ENCODE measurements at places on chromosomes 11 and 22. TPM values are rescaled to one million over a fixed set of nuclear protein-coding genes. Genes with fewer than 3 reads are reported as not detected.

DNA sequence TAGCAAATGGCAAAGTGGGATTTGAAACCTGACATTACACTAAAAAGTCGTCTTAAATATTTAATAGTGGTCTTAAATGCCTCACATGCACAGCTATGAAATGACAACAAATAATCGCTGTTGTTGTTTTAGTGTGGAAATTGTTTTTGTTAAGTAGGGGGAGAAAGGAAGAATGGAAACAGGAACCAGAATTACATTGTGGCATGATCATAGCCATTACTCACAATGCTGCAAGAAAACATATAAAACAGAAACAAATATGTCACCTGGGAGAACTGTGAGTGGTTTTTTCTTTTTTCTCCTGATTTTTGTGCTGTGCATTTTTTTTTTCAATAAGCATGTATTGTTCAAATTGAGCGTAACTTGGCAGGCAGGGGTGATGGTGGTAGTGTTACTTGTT, 22.9 kb downstream of the FAM76B start:
- DNase-seq: no peak

GRCh38 chr22:38240734-38241252, 32.0 kb downstream of the TMEM184B start:
- DNase-seq: peak; percentile 41

- peak; percentile 57 for DNase-seq
Measured at GRCh38 chr11:29018631-29019030, 910.4 kb downstream of the METTL15 start.

DNA sequence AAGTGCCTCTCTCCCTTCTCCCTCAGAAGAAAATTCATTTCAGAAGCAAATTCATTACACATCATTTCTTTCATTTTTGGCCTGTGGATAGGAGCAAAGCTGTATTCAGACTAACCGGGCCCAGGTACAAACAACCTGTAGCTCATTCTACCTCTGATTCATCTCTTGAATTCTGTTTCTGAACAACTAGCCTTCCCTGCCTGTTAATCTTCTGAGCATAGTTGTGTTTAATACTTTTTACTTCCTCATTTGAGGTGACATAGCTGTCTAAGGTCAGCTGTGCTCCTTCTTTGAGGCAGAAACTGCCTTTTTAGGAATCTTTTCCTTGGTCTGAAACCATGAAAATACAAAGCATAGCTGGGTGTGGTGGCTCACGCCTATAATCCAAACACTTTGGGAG, 12.6 kb upstream of the IL18BP start:
- no peak for DNase-seq

DNA sequence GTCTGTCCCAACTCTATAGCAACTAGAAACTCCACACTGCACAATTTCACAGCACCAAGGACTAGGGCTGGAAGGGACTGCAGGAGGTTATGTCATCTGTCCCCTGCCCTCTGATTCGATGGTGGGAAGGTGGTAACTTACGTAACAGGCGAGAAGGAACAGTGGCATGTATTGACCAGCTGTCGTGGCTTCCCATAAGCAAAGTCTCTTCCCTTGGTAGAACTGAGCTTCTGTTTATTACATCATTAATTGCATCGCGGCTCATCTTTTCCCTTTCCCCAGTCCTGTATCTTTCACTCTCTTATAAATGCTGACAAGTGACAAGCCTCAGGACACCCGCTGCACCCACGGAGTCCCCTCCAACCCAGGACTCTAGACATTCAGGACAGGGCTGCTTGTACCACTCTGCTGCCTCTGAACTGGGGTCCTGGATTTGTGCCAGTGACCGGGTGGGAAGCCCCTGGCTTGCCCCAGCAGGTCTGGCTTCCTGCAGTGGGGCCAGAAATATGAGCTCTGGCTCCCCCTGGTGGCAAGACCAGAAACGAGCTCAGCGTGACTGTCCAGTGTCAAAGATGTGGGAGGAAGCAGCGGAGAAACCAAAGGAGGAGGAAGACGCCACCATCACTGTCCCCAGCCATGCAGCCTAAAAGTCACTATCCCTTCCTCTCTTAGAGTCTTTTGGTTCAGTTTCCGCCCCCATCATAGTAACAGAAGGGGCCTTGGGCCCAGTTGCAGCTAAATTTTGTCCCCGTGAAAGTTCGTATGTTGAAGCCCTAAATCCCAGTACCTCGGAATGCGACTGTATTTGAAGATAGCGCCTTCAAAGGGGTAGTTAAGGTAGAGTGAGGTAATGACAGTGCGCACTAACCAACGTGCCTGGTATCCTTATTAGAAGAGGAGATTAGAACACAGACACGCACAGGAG, 84.5 kb downstream of the ISX start:
- DNase-seq: no peak

- no peak for DNase-seq
Measured at GRCh38 chr11:114001416-114001815, 26.5 kb downstream of the HTR3A start.

DNA sequence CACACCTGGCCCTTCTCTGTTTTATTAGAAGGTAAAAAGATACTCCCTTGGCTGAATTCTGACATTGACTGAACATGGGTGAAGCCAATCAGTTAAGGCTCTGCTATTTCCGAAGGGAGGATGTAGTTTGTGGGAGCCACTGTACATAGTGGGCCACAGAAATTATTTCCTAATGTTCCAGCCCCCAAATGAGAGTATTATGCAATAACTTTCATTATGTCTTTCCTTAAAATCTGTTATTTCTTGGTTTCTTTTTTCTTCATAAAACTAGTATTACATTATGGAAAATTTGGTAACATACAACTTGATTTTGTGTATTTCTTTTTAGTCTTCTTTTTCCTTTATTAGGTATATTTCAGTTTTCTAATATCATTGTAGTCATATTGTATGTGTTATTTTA, 51.9 kb upstream of the EP300 start:
- DNase-seq: no peak

GRCh38 chr11:116641561-116642045, 131.2 kb downstream of the BUD13 start:
- DNase-seq: no peak

DNA sequence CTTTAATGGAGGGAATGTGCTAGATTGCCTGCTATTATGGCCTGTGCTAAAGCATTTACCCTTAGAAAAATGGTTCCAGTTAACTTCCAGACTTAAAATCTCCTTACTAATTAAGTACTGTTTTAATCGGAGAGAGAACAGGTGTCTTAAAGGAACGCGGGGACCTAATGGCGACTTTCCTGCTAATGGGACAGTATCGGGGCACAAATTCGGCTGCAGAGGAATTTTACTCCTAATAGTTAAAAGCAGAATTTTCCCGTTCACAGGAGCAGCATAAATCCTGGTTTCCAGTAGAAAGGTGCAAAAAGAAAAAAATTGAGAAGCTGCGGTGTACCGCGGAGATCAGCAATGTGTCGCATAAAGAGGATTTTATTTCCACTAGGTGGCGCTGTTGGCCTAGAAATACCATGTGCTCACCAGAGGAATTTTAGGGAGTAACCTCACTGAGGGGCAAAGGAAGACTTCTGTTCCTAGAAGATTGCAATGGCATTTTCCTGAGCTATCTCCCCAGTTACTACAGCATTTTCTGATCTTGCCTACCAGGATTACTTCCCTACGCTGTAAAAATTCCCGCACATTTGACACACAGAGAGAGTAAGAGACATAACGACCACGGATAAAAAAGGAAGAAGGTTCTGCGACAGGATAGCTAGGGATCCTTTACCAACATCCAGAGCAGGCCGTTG, 44.5 kb downstream of the ZNF280B start:
- DNase-seq: no peak

DNA sequence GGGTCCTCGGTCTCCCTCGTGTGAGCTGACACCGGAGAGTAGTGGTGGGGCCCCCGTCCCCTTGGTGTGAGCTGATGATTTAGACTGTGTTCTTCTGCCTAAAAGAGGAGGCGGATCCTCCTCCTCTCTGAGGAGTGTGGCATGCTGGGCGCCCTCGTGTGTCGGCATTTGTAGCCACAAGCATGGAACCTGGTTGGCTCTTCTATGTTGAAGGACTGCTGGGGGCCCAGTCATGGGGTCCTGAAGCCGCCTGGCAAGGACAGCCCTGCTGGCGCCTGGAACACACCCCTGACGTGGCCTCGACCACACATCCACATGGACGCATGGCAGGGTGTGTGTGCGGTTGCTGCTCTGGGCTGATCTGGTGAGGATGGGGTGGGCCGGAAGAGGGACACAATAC, 50.2 kb downstream of the AP2A2 start:
- no peak for DNase-seq

DNA sequence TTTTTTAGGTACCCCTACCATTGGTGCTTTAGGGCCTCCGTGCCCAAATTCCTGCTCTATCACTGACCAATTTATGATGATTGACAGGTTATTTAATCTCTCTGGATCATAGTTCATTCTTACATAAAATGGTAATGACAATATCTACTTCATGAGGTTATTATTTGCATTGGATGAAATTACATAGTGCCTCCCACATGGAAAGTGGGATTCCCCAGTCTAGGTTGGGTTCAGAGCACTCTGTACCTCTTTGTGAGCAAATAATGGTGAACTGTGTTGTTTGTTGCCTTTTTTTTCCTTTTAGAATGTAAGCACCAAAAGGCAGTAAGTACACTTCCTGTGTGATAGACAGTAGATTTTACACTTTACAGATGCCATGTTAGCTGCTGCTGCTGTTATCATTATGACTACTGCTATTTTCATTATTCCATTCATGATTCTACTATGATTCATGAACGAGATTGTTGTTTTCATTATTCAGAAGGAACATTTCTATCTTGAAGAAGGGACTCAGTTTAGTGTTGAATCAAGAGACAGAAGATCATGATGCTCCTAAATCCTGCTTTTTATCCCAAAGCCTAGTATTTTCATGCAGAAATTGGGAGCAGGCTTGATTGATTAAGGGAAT, 100.8 kb downstream of the ALX4 start:
- DNase-seq: no peak

- DNase-seq: no peak
Measured at GRCh38 chr11:131932584-131933325, 562.3 kb downstream of the NTM start.

- DNase-seq: no peak
Measured at GRCh38 chr11:128187835-128188234, 399.5 kb downstream of the ETS1 start.

DNA sequence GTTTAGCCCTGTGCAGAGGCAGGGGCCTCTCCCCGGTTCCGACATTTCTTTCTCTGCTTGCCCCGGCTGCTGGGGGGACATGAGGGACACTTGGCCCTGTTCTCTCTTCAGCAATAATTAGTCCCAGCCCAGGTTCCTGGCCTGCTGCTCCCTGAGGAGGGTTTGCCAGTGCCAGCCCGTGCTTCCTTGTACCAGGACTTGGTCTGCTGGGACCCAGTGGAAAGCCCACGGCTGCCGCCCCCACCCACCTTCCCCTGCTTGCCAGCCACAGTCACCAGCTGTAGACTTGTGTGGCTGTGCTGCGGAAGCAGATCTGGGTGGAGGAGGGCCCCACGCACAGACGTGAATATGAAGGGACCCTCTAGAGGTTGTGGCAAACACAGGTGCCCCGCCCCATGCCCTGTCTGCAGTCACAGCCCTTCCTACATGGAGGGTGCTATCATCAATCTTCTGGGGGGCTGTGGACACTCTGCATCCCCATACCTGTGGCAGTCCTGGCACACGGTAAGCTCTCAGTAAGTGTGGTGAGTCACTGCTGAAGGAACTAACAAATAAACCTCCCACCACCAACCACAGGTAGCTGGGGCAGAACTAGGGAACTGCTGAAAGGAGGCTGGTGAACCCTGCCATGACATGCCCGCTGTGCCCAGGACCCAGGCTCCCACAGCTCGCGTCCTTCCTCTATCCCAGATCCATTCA, 949 bp downstream of the TP53AIP1 start:
- DNase-seq: no peak

DNA sequence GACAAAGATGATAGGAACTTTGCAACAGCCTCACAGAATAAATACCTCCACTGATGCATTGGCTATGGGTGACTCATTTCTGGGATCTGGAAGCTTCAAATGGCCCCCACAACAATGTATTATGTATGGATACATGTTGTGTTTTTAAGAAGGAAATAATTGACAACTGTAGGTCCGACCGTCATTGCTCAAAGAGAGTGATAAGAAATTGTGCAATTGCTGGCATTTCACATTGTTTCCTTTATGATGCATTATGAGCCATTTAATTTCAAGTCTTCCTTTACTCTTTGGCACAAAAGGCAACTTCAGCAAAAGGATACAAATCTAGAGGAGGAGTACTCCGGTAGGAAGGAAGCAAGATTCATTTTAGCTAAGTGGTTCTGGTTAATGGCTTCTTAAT, 2.0 kb downstream of the ANO3 start:
- no peak for DNase-seq

DNA sequence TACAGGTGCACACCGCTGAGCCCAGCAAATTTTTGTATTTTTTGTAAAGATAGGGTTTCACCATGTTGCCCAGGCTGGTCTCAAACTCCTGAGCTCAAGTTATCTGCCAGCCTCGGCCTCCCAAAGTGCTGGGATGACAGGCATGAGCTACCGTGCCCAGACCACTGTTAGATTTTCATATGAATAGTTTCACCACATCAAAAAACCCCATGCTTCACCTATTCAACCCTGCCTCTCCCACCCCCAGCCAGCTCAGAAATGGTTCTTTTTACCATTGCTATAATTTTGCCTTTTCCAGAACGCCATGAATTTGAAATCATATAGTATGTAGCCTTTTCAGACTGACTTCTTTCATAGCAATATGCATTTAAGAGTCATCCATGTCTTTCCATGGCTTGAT, 37.9 kb downstream of the CDPF1 start:
- DNase-seq: no peak

DNA sequence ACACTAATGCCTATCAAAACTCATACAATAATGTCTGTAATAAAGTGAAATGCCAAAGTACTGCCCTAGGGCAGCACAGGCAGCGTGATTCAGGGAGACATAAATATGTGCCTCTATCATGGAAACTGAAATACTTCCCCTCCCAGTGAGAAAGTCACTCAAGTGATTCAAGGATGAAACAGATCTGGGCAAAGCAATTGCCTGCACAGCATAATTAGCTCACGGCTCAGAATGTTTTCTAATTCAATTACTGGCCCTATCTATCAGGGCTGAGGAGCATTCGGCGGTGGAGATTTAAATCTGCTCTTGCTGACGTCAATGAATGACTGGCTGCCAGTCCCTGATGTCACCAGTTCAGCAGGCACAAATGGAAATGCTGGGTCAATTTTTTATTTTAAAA, 27.7 kb upstream of the PPP2R1B start:
- peak; percentile 90 for DNase-seq

DNA sequence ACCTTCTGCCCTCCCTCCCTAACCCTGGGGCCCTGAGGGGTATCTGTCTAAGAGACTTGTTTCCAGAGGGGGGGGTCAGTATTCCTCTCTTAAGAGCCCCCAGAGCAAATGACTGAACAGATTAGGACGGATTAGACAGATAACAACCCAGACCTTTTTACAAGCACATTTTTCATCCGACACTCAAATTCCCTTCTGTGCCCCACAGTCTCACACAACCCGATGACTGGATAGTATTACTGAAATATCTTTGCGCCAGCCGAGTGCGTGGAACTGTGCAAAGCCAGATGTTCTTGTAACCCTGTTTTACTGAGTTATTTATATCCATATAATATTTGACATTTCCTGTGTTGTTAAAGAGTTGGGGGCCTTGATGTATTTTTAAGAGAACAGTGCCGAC, 30.9 kb upstream of the FLI1 start:
- DNase-seq: no peak

- no peak for DNase-seq
Measured at GRCh38 chr11:12531681-12532080, 142.5 kb upstream of the TEAD1 start.

LRFN4 gene
- polyA plus RNA-seq: 15.8 TPM

BATF2 gene
- 1.1 TPM for polyA plus RNA-seq

CHKA gene
- polyA plus RNA-seq: 7.0 TPM

KCNJ1 gene
- polyA plus RNA-seq: not detected

PLCB3 gene
- polyA plus RNA-seq: 30.2 TPM

MFNG gene
- not detected for polyA plus RNA-seq

FXYD2 gene
- polyA plus RNA-seq: not detected

ZFPL1 gene
- polyA plus RNA-seq: 41.7 TPM

CTSW gene
- polyA plus RNA-seq: 0.21 TPM

PRG3 gene
- not detected for polyA plus RNA-seq
